CD4-positive, alpha-beta T cell treated with Interleukin-1 beta for 1 hour (primary cell): ENCODE measurements at places on chromosomes 3 and 15.

DNA sequence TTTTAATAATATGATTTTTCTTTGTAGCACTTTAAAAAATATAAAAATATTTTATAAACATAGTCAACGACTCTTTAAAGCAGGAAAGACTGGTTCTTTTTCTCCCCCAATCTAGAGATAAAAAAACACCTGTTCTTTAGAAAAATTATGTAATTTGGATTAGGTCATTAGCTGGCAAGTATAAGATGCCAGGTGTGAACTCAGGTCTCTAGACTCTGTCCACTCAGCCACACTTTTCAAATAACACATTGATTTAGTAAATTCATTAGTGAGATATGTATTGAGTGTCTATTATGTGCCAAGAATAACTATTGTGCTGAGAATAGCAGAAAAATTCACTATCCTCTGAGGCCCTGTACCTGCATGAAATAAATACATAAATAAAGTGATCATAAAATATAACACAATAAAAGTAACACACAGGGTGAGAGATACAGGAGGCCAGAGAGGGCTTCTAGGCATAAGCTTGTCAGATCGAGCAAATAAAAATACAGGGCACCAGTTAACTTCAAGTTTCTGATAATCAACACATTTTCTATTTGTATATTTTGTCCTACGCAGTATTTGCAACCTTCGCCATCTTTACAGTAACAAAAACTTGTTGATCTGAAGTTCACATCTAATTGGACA lies 867.1 kb upstream of the GBE1 start:
- no peak for DNase-seq

DNA sequence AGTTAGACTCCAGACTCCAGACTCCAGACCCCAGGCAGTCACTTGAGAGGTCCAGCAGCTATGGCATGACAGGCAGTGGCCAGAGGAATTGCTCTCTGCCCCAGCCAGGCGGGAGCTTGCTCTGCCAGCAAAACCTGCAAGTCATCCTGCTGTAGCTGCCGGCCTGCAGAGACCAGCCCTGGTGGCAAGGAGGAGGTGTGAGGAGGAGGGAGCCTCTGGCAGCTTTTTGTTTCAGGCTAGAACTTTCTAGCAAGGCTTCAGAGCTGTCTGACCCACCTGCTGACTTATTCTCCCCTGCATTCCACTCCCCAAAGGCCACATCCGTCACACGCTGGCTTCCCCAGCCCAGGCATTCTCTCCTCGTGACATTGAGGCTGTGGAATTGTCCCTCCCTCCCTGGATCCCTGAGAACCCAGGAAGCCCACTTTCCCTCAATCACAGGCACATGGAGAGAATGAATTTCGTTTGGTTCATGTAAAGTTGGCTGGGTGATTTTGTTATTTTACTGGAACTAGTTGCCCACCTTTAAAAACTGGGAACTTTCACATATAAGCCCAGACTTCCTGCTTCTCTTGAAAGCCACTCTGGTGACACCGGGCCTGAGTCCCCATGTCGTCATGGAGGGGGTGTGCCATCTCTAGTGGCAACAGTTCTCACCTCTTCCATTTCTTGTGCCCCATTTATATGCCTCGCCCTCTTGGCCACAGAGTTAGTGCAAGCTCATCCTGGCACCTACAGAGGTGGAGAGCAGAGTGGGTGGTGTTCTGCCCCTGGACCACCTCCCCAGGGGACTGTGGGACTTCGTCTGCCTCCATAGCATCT lies 82.7 kb downstream of the ABHD5 start:
- DNase-seq = peak; percentile 10

- DNase-seq = no peak
Observed at GRCh38 chr15:47731230-47731629, 13.9 kb downstream of the SEMA6D start.

DNA sequence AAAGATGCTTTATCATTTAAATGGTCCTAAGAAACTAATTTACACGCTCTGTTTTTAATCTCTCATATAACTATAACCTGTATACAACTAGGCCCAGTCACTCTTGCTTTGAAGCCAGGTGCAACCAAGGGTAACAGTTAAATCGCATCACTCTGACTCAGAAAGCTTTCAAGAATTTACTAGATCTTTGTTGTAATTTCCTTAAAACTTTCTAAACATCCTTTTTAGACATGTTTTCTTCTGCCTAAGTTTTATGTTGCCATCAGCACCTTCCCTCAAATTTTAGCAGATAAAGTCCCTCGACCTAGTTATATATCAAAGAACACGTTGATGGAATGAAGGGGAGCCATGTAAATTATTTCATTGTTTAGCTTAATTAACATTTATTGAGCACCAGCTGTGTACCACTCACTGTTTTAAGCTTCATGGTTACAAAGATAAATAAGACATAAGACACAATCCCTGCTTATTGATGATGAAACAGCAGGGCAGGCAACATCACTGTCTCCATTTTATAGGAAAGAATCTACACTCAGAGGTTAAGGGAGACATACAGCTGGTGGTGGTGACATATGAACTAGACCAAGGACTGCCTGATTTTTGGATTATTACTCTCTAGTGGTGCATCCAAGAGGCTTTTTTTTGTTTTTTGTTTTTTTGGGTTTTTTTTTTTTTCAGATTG lies 101.0 kb downstream of the CD200R1L start:
- DNase-seq = no peak

- no peak for DNase-seq
Observed at GRCh38 chr3:187567021-187567420, 103.2 kb downstream of the SST start.

DNA sequence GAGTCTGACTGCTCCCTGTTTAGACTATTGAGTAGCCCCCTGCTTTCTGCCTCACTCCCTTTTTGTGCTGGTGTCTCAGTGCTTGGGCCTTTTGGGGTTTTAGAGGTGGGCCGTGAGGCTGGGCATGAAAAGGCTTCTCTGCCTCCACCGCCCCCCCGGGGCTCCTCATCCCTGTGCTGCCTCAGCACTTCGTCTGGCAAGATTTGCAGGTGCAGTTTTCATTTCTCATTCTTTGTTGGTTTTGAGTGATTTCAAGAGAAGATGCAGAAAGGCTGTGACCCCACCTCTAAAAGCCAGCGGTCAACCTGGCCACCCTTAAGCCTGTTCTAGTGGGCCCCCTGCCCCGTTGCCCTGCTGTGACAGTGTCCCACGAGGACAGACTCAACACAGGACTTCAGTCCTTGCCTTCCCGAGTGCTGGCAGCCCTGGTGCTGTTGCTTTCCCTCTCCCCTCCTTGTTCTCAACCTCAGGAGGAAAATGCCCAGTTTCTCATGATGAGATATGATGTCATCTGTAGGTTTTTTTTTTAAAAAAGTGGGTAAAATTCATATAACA lies 38.0 kb downstream of the APBA2 start:
- no peak for DNase-seq

DNA sequence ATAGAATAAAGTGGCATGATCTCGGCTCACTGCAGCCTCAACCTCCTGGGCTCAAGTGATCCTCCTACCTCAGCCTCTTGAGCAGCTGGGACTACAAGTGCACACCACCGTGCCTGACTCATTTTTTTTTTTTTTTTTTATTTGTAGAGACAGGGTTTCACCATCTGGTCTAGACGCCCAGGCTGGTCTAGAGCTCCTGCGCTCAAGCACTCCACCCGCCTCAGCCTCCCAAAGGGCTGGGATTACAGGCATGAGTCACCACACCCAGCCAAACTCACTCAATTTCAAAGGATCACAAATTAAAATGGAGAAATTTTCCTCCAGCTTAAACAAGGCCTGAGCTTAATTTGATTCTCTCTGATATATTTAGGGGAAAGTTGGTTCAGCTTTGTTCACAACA lies 27.3 kb upstream of the NMB start:
- peak; percentile 10 for DNase-seq

GRCh38 chr3:44055951-44056350 lies 185.7 kb upstream of the TOPAZ1 start:
- DNase-seq = no peak

GRCh38 chr3:187802928-187803259 lies 57.6 kb upstream of the BCL6 start:
- no peak for DNase-seq

- no peak for DNase-seq
Observed at GRCh38 chr3:23822559-23822958, 16.8 kb downstream of the UBE2E1 start.

DNA sequence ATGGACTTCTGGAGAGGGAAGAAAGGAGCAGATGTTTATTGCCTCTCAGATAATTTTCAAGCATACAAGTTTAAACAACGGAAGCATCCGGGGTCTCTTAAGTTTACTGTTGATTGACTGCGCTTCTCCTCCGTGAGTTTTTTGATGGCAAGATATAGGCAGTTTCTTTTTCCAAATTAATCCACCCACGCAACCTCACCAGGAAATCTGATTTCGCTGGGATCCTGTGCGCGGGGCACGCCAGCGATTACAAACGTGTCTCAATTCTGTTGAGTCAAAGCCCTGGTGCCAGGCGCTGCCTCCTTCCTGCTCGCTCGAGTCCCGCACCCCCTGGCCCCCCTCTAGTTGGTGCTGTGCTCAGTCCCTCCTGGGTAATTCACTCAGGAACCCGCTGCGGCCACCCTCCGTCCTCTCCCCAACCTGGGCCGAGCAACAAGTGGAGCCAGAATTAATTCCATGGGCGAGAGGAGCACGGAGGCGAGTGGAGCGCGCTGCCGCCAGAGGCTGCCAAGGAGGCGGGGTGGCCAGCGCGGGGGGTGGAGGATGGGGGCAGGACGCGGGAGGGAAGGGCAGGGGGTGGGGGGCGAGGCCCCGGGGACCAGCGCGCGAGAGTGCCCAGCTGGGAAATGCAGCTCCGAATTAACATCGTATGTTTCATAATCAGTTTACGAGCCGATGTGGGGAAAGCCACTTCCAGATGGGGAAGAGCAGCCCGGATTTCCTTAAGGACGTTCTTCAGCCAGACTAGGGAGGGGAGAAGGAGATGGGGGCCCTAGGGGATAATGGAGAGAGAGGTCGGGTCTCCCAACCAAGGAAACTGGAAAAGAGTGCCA lies 6.0 kb downstream of the WNT5A start:
- DNase-seq = no peak

DNA sequence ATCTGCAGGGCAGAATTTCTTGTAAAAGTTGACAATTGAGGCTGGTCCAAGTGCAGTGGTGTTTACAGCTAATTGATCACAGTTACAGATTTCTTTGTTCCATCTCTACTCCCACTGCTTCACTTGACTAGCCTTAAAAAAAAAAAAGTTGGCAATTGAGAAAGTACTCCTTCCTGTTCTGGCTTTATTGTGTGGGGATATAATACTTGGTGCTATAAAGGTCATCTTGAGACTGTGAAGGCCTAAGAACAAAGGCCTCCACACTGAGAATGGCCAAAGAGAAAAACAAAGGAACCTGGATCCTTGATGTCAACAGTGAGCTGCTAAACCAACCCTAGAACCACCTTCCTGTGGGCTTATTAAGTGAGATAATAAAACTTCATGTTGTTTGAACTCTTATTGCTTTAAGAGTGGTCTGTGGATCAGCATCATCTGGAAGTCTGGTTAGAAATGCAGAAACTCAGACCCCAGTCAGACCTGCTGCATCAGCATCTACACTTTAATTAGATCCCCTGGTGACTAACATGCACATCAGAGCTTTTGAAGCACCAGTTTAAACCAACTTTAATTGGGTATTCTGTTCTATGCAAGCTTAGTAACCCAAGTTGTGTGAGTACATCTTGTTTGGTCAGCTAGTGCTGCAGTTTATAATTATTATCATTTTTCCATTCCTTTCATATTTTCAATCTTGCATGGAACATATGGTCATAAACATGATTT lies 55.2 kb downstream of the TMOD3 start:
- DNase-seq = no peak

DNA sequence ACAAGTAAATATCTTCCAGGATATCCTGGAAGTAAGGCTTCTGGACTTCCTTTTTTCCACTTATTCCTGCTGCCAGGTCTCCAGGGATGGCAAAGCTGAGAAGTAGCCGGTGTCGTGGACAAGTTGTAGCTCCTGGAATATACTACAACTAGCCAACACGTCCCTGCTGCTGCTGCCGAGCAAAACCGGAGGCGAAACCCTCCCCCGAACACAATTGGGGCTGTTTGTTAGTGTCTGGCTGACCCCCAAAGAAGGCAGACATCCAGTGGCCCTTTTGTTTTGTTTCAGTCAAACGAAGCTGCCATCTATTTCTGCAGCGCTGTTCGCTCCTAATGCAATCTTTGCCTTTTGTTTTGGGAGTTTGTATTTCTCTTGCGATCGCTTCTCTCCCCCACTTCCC lies 45.3 kb upstream of the EIF5A2 start:
- no peak for DNase-seq

- DNase-seq = no peak
Observed at GRCh38 chr3:127610105-127610504, 11.9 kb downstream of the MCM2 start.

DNA sequence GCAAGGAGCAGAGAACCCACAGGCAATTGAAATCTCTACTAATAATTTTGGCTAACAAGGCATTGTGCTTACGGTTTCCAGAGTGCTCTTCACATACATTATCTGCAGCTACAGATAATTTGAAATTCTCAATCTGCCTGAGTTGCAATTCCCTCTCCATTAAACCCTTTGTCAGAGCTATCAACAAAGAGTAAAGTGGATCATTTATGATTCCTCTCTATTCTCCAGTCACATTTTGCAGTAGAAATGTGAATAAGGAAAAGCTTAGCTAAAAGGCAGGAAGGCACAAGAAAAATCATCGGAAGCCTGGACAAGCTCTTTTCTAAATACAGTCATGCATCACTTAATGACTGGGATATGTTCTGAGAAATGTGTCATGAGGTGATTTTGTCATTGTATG lies 49.6 kb downstream of the FAM98B start:
- no peak for DNase-seq

- DNase-seq = peak; percentile 7
Observed at GRCh38 chr15:58221591-58222241, 83.5 kb downstream of the AQP9 start.

- DNase-seq = no peak
Observed at GRCh38 chr15:41895491-41895890, 1.6 kb upstream of the SPTBN5 start.

GRCh38 chr3:185153171-185153771 lies 411 bp upstream of the C3orf70 start:
- DNase-seq = no peak

DNA sequence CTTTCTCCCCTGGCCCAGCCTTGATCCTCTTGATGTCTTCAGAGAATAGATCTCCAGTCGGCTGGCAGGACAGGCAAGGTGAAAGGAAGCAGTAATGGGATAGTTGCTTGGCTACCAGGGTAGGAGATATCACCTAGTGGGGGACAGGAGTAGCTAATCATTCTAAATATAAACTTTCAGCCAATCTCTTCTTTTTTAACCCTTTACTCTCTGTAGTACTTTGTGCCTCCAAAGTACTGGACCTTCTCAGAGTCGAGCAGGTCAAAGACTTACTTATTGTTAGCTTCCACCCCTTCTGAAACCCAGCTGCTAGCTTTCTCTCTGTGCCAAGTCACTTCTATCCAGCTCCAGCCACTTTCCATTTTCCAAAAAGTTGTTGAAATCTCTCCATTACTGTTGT lies 43.4 kb upstream of the FILIP1L start:
- DNase-seq = no peak

- no peak for DNase-seq
Observed at GRCh38 chr3:52346623-52347530, 30.8 kb downstream of the DNAH1 start.

DNA sequence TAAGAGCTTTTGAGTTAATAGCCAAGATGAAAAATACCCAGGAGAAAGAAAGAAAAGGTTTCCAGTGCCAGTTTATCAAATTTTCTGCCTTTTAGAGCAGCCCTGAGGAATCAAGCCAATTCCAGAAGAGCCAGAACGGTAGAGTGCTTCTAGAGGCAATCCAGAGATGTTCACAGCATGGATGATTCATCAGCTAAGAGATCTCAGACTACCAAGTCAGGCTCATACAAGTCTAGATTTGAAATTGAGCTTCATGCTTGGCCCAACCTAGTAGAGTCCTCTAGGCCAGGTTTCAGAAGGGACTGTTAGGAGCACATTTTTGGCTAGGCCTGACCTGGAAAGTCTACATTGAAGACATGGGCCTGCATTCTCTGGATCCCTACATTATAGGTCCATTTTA lies 15.5 kb downstream of the WDR48 start:
- DNase-seq = no peak
